ENCODE measurements at places on chromosomes 12 and 14.

- no peak for DNase-seq
Observed at GRCh38 chr12:113612076-113612728, 140.5 kb upstream of the LHX5 start.

GRCh38 chr14:85444635-85445034, 85.3 kb upstream of the FLRT2 start:
- no peak for DNase-seq

- DNase-seq: no peak
Observed at GRCh38 chr14:59221568-59221967, 33.1 kb downstream of the DAAM1 start.

DNA sequence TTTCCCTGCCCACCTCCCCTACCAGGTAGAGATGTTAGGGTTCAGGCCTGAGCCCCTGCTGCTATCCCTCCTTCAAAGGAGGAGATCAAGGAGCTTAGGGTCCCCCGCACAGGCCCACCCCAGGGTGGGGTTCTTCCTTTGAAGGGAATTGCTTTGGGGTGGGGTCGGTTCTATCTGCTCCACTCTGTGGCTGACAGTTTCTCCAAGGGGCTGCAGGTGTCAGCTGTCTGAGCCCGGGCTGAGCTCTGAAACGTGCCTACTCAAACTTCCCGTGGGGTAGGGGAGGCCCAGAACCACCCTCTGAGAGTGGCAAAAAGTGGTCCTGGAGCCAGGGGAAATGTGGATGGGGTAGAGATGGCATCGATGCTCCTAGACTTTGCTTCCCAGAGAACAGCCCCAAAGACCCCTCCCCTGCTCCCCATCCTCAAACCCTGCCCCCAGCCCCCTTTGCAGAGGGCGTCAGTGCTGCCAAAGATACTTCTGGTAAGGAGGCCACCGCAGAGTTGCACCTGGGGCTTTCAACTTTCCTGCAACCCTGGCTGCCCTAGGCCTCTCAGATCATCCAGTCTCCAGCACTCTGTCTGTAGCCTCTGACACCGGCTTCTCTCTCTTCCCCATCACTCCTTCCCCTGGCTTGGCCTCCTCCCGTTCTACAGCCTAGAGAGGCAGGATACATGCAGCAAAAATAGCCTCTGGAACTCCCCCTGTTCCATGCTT, 6.3 kb upstream of the CD4 start:
- peak; percentile 42 for DNase-seq

- DNase-seq: no peak
Observed at GRCh38 chr12:41992022-41992421, 152.7 kb downstream of the GXYLT1 start.

- DNase-seq: no peak
Observed at GRCh38 chr14:68384335-68384734, 408.5 kb downstream of the ZFP36L1 start.

DNA sequence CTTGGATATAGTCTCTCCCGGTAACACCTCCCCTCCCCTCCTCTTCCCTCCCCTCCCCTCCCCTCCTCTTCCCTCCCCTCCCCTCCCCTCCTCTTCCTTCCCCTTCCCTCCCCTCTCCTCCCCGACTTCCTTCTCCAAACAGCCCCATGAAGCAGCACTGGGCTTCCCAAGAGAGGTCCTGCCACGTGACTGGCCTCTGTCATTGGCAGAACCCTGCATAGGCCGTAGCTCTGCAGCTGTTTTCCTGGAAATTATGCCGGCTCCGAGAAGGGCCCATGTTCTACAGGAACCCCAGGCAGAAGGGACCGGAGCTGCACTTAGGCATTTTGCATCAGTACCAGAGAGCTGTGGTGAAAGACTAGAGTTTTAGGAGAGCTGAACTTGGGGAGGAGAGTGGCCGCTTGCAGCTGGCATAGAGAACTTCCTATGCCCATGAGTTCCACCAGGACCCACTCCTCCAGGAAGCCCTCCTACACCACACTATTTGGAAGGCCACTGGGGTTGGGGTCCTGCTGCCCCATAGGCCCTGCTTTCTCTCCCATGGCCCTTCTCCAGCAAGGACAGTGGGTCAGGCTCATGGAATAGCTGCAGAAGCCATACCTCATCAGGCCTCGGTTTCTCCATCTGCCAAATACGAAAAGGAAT, 5.1 kb upstream of the TNFAIP2 start:
- DNase-seq: no peak

DNA sequence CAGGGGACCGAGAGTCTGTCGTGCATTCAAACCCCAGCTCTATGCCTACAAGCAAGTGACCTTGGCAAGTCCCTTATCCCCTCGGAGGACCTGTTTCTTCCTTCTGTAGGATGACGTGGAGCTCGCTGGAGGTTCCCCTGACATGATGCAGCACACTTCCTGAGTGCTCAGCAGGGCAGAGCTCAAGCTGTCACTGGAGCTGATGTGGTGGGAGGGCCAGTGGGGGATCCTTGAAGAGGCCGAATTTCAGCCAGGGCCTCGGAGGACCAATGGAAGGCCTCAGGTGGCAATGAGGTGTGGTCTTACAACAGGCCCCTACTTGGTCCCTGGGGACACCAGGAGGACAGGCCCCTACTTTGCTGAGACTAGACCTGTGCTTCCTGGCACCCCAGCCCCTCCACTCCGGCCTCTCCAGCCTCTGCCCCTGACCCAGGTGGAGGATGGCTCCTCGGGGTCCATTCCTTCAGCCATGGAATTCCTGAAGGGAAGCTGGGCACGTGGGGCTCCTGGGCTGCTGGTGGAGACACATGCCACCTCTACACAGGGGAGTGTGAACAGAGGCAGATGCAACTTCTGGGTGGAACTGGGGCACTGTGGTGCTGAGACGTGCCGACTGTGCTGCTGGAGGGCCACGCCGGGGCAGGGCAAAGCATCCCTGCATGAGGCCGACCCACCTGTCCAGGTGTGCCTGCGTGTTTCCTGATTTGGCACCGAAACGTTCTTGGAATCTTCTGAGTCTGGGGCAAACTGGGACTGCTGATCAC, 18.7 kb upstream of the KIF26A start:
- DNase-seq: no peak

- DNase-seq: no peak
Observed at GRCh38 chr12:68422956-68423574, 90.9 kb upstream of the MDM1 start.

GRCh38 chr12:19937161-19937560, 431.2 kb upstream of the PDE3A start:
- no peak for DNase-seq
